ENCODE measurements at places on chromosomes 5 and 9.

DNA sequence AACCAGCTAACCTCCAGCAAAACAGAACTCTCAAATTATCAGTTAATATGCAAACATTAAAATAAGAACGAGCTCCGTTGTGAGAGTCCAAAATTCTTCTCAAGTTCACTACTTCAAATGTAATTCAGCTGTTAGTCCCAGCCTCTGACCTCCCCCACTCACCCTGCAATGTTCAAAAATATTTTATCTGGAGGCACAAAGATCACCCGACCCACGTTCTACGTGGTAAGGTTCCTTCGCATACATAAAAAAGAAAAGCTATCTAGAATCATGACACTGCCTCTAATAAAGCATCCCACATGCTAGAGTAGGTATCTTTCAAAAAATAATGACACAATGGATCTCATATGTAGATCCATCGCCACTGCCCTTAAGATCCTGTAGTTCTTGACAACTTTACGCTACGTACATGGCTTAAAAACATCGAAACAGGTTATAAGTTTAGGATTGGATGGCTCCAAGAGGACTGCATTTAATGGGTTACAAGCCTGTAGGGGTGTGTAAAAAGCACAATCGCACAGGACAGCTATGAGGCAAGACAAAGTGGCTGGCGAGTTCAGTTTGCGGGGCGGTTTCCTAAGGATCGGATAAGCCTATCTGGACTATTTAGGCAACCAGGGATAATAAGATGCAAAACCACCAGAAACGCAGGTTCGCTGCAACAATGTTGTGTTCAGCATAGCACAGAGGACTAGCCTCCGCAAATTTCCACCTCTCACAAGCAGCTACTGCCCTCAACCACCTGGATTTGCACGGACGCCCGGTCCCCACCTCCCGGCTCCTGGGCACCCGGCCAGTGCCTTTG lies 969 bp downstream of the CLK4 start:
- DNase-seq: no peak

DNA sequence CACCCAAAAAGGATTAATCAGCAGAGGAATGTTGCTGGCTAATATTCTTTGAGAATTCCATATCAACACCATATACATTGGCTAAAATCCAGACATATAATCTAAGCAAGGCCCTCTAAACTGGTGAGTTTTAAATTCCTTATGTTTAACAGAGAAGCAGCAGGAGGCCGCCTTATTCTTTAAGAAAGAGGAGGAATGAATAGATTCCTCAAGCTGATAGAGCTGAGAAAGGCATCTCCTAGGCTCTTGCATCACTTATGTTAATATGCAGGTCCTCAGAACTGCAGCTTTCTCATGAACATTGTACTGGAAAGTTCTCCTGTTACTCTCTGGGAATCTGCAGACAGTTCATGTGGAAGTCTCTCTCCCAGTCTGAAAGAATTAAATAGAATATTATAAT lies 20.1 kb upstream of the SMARCA2 start:
- DNase-seq: no peak

GRCh38 chr5:6674886-6675285 lies 38.3 kb upstream of the TENT4A start:
- DNase-seq: no peak

DNA sequence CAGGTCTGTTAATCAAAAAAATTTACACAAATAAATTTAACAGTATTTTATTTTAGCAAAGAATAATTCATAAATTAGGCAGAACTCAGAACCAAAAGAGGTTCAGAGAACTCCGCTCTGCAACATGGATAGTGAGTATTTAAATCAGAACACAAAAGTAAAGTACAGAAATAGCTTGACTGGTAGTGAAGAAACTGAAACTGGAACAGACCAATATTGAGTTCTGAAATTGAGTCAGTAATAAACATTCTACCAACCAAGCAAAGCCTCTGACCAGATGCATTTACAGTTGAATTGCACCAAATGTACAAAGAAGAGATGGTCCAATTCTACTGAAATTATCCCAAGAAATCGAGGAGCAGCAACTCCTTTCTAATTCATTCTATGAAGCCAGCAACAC lies 1542.8 kb downstream of the EFNA5 start:
- no peak for DNase-seq

- no peak for DNase-seq
Measured at GRCh38 chr5:164326219-164326618, 820.8 kb downstream of the MAT2B start.

GRCh38 chr9:98990181-98990870 lies 46.6 kb downstream of the COL15A1 start:
- DNase-seq: no peak

DNA sequence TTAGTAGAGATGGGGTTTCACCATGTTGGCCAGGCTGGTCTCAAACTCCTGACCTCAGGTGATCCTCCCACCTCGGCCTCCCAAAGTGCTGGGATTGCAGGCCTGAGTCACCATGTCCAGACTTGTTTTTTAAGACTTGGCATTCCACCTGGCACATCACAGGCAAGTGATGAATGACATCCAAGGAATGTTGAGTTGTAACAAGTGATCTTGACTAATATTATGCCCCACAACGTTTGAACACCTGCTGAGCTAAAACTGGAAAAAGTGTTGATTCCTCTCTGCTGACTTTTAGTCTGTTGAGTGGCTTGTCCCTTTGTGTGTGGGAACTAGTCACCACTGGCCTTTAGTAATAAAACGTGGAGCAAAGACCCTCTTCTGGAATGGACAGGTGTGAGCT lies 54.6 kb downstream of the SUB1 start:
- no peak for DNase-seq

- DNase-seq: no peak
Measured at GRCh38 chr9:5879419-5880181, 11.1 kb upstream of the MLANA start.

DNA sequence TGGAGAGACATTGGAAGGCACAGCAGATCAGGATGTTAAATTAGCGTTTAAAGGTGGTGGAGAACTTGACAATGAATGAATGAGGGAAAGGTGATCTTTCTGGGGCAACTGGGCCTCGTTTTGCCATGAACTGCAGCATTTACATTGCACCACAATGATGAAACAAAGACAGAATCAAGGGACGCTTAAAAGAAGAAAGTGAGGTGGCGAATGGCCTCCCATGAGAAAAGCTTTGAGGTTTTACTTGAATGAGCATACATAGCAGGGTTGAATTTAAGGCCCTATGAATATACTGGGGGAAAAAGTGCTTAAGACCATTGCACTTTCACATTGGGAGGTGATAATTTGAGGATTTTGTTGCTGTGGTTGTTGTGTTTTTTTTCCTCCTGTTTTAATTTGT lies 476.4 kb downstream of the ISL1 start:
- no peak for DNase-seq

DNA sequence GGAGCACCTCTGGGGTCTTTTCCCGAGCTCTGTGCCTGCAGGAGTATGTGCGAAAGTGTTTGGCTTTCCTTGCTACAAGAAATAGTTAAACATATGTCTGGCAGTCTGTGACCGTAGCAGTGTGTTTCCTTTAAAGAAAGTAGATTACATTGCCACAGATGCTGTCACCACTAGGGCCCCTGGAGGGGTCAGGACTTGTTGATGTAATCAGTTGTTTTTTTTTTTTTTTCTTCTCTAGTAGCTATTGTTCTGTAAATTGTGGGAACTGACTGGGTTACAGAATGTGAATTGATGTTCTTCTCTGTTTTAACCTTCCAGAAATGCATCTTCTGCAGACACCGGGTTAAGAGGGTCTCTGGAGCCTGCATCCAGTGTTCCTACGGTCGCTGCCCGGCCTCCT lies 345.6 kb downstream of the KDM4C start:
- DNase-seq: no peak

- no peak for DNase-seq
Measured at GRCh38 chr9:73441890-73442818, 290.5 kb downstream of the ANXA1 start.

- no peak for DNase-seq
Measured at GRCh38 chr5:165502893-165503691, 1997.7 kb downstream of the MAT2B start.

GRCh38 chr5:55691265-55692105 lies 20.6 kb downstream of the SLC38A9 start:
- peak; percentile 7 for DNase-seq

- no peak for DNase-seq
Measured at GRCh38 chr5:104635227-104635626, 1072.6 kb upstream of the NUDT12 start.

DNA sequence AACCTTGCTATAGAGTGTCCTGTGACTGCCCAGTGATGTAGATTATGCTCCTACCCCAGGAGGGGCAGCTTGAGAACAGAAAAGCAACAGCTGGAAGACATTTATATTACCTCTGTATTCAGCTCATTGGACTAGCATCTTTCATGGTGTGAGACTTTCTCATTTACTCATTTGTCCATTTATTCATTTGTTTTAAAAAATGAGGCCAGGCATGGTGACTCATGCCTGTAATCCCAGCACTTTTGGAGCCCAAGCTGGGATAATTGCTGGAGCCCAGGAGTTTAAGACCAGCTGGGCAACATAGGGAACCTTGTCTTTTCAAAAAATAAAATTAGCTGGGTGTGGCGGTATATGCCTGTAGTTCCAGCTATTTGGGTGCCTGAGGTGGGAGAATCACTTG lies 130.0 kb upstream of the LHFPL2 start:
- DNase-seq: no peak

GRCh38 chr5:93161661-93162654 lies 419.1 kb downstream of the NR2F1-AS1 start:
- DNase-seq: no peak

DNA sequence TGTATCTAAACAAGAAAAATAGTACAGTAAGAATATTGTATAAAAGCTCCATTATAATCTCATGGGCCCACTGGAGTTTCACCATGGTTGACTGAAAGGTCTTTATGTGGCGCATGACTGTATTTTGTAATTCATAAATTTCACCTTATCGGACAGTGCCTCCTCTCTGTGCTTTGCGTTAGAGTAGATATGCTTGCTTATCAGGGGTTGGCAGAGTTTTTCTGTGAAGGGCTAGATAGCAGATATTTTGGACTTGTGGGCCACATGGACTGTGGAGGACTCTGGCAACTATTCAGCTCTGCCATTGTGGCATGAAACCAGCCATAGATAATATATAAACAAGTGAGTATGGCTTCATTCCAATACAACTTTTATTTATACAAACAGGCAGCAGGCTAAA lies 23.2 kb downstream of the GAPVD1 start:
- no peak for DNase-seq

- DNase-seq: no peak
Measured at GRCh38 chr9:93902051-93902779, 52.9 kb downstream of the BARX1 start.

- DNase-seq: no peak
Measured at GRCh38 chr9:76619197-76619596, 145.0 kb upstream of the PCA3 start.
